Thyroid gland (tissue), 4 donors: ENCODE measurements at places on chromosomes 12 and 14. TPM values are rescaled to one million over a fixed set of nuclear protein-coding genes. Genes with fewer than 3 reads are reported as not detected.

The SLC10A1 gene
- not detected for total RNA-seq

The INHBC gene
- total RNA-seq = 0.33 TPM

The NPFF gene
- not detected for total RNA-seq

The PRB2 gene
- total RNA-seq = not detected

The TSFM gene
- total RNA-seq = 28.4 TPM

DNA sequence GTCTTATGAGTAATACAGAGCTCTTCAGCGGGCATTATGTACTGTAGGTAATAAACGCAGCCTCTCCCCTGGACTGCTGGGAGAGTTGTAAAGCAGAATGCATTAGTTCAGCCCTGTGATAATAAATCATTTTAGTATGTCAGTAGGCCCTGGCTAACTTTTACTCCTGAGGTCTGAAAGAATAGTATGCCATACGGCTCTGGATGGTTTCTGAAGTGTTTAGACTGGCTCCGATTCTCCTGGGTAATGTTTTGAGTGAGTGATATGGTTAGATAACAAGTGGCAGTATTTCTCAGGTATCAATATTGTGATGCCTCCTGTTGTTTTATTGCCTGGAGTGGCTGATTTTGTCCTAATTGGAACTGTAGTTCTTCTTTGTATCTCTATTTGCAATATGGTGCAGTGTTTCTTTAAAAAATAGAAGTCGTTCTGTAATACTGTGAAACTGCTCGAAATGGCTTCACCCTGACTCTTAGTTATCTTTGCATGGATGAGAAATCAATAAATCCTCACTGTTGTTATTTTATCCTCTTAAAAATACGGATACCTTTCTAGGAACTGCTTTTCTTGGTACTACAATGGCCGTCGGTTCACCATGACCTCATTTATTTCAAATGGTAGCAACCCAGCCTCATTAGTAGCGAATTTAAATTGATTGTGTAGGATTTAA, 100.2 kb downstream of the PDZRN4 start:
- no peak overlapping the region for H3K27ac ChIP-seq
- no peaks in the 10 kb centered on the region for H3K36me3 ChIP-seq
- H3K4me3 ChIP-seq = no peak overlapping the region
- H3K4me1 ChIP-seq = no peaks in the 10 kb centered on the region

DNA sequence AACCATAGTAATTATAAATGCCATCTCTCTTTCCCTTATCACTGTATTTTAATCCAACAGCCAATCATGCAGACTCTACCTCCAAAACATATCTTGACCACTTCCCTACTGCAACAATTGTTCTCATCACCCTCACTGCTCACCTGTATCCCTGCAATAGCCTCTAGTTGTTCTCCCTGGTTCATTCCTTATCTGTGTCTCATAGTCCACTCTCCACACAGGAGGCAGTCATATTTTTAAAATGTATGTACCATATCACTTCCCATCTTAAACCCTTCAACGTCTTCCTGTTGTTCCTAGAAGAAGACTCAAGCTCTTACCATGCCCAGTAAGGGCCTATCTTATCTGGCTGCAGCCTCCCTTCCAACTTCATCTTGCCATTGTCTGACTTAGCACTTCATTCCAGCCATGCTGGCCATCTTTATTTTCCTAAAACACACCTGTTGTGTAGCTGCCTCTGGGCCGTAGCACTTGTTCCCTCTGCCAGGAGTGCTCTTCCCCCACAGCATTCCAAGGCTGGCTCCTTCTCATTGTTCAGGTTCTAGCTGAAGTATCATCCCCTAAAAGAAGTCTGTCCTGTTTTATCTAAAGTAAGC, 27.8 kb upstream of the BHLHE41 start:
- H3K27me3 ChIP-seq = no peaks in the 10 kb centered on the region
- H3K4me3 ChIP-seq = no peak overlapping the region
- DNase-seq = no peak
- H3K4me1 ChIP-seq = peaks cover 19% of the 10 kb centered on the region
- no peak overlapping the region for H3K27ac ChIP-seq

DNA sequence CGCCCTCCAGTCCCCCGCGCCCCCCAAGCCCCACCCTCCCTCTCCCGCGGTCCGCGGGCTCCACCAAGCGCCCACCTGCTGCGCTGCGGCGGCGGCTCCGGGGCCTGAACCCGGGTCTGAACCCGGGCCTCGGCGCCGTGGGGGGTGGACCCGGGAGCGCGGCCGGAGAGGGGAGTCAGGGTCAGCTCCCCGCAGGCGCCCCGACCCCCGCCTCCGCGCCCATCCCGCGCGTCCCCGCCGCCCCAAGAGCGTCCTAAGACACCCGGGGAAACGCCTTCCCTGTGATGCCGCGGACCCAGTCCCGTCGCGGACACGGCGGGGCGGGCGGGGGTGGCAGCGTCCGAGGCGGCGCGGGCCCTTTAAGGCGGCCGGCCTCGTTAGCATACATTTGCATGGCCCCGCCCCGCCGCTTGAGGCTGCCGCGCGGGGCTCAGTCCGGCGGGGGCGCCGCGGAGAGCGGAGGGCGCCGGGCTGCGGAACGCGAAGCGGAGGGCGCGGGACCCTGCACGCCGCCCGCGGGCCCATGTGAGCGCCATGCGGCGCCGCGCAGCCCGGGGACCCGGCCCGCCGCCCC, at the start of gene MMP17:
TSS of gene MMP17 (plus strand) at position 433 of the 574 bp plus-strand sequence. CDS start at position 535, 102 bp downstream.
- H3K27me3 ChIP-seq = peaks cover 10% of the 10 kb centered on the region
- no peaks in the 10 kb centered on the region for H3K36me3 ChIP-seq
- no peak within 1 kb of the TSS for H3K4me3 ChIP-seq
- H3K4me1 ChIP-seq = peaks cover 19% of the 10 kb centered on the region
- no peak within 1 kb of the TSS for H3K27ac ChIP-seq

- no peaks in the 10 kb centered on the region for H3K36me3 ChIP-seq
- peaks cover 18% of the 10 kb centered on the region for H3K4me1 ChIP-seq
- H3K4me3 ChIP-seq = no peak overlapping the region
- H3K27me3 ChIP-seq = no peaks in the 10 kb centered on the region
- peak; percentile 91 for DNase-seq
Observed at GRCh38 chr14:70754991-70755390, 54.3 kb downstream of the MAP3K9 start.

- H3K4me1 ChIP-seq = peaks cover 21% of the 10 kb centered on the region
- H3K27ac ChIP-seq = no peak overlapping the region
- H3K36me3 ChIP-seq = no peaks in the 10 kb centered on the region
- no peak overlapping the region for H3K4me3 ChIP-seq
- H3K27me3 ChIP-seq = no peaks in the 10 kb centered on the region
- no peak for DNase-seq
Observed at GRCh38 chr14:68395604-68396003, 397.3 kb downstream of the ZFP36L1 start.

DNA sequence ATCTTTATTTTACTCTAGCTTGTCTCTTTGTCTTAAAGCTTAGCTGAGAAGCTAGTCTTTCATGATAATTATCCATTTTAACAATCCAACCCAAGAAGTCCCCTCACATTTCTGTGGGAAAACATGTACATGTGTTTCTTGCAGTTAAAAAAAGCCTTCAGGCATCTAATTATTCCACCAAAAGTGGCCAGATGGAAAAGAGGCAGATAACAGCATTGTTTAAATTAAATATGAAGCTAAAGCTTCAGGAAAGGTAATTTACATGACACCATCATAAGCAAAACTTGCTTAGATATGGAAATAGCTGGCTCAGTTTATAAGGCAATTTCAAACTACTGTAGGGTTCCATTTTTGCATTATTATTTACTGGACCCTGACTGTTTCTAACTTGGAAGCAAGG, 175.4 kb downstream of the UNC79 start:
- no peak for DNase-seq
- no peak overlapping the region for H3K4me3 ChIP-seq
- no peak overlapping the region for H3K27ac ChIP-seq
- H3K27me3 ChIP-seq = no peaks in the 10 kb centered on the region
- no peaks in the 10 kb centered on the region for H3K36me3 ChIP-seq

DNA sequence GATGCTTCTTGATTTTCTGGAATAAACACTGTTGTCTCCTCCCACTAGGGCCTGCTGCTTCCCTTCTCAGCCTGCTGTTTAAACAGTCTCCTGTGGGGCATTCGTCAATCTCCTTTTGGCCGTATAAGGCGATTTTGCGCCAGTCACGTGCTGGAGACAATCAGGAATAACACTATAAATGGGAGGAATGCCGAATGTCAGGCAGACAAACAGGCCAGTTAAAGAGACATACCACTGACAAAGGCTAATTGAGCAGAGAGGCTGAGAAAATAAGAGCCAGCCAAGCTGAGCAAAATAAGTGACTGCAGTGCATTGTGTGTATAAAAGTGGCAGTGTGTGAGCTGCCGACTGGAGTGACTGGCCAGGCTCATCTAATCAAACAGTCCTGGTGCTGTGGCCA, 23.3 kb downstream of the DMAC2L start:
- H3K27ac ChIP-seq = peak overlapping the region; percentile 77
- no peaks in the 10 kb centered on the region for H3K27me3 ChIP-seq
- peak; percentile 92 for DNase-seq

DNA sequence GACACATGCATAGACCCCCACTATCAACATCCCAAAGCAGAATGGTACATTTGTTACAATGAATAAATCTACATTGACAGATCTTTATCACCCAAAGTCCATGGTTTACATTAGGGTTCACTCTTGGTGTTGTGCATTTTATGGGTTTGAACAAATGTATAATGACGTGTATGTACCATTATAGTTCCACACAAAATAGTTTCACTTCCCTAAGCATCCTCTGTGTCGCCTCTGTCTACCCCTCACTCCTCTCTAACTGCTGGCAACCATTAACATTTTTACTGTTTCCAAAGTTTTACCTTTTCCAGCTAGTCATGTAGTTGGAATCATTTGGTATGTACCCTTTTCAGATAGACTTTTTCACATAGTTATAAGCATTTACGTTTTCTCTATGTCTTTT, 69.5 kb upstream of the LMO3 start:
- no peaks in the 10 kb centered on the region for H3K4me1 ChIP-seq
- no peaks in the 10 kb centered on the region for H3K27me3 ChIP-seq
- no peak overlapping the region for H3K27ac ChIP-seq
- H3K4me3 ChIP-seq = no peak overlapping the region

- no peaks in the 10 kb centered on the region for H3K36me3 ChIP-seq
- H3K4me3 ChIP-seq = no peak overlapping the region
- H3K27ac ChIP-seq = peak overlapping the region; percentile 81
Observed at GRCh38 chr12:111409780-111410430, 4.2 kb downstream of the SH2B3 start.

- H3K36me3 ChIP-seq = no peaks in the 10 kb centered on the region
- no peak overlapping the region for H3K4me3 ChIP-seq
- H3K27ac ChIP-seq = no peak overlapping the region
- DNase-seq = no peak
- no peaks in the 10 kb centered on the region for H3K27me3 ChIP-seq
Observed at GRCh38 chr14:65210118-65210821, 108.0 kb upstream of the MAX start.

- H3K27ac ChIP-seq = no peak overlapping the region
- DNase-seq = no peak
- no peak overlapping the region for H3K4me3 ChIP-seq
Observed at GRCh38 chr12:117742721-117743120, 226.1 kb downstream of the KSR2 start.

DNA sequence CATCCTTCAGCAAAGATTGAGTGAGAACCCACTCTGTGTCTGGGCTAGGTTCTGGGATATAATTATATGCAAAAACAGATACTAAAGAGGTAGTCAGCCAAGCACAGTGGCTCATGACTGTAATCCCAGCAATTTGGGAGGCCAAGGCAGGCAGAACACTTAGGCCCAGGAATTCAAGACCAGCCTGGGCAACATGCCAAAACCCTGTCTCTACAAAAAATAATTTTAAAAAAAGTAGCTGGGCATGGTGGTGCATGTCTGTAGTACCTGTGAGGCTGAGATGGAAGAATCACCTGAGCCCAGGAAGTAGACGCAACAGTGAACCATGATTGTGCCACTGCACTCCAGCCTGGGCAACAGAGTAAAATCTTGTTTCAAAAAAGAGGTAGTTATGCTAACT, 237.5 kb upstream of the HMGA2 start:
- no peaks in the 10 kb centered on the region for H3K36me3 ChIP-seq
- peak; percentile 51 for DNase-seq
- H3K27me3 ChIP-seq = no peaks in the 10 kb centered on the region
- no peak overlapping the region for H3K4me3 ChIP-seq

- no peak overlapping the region for H3K4me3 ChIP-seq
- no peaks in the 10 kb centered on the region for H3K27me3 ChIP-seq
- no peak for DNase-seq
- peaks cover 8% of the 10 kb centered on the region for H3K4me1 ChIP-seq
- H3K27ac ChIP-seq = no peak overlapping the region
- H3K36me3 ChIP-seq = no peaks in the 10 kb centered on the region
Observed at GRCh38 chr12:106130474-106131113, 8.2 kb downstream of the NUAK1 start.

GRCh38 chr12:14256555-14257169, 108.8 kb upstream of the ATF7IP start:
- H3K4me1 ChIP-seq = peaks cover 20% of the 10 kb centered on the region
- H3K27me3 ChIP-seq = no peaks in the 10 kb centered on the region
- no peak overlapping the region for H3K4me3 ChIP-seq
- H3K27ac ChIP-seq = peak overlapping the region; percentile 92

GRCh38 chr12:109709401-109709991, 4.1 kb upstream of the FAM222A start:
- H3K4me3 ChIP-seq = no peak overlapping the region
- no peaks in the 10 kb centered on the region for H3K27me3 ChIP-seq
- H3K27ac ChIP-seq = no peak overlapping the region
- DNase-seq = no peak
- no peaks in the 10 kb centered on the region for H3K36me3 ChIP-seq

GRCh38 chr12:40833818-40834217, 141.6 kb downstream of the CNTN1 start:
- no peaks in the 10 kb centered on the region for H3K27me3 ChIP-seq
- no peak overlapping the region for H3K4me3 ChIP-seq
- no peak overlapping the region for H3K27ac ChIP-seq
- no peak for DNase-seq
- H3K36me3 ChIP-seq = no peaks in the 10 kb centered on the region

DNA sequence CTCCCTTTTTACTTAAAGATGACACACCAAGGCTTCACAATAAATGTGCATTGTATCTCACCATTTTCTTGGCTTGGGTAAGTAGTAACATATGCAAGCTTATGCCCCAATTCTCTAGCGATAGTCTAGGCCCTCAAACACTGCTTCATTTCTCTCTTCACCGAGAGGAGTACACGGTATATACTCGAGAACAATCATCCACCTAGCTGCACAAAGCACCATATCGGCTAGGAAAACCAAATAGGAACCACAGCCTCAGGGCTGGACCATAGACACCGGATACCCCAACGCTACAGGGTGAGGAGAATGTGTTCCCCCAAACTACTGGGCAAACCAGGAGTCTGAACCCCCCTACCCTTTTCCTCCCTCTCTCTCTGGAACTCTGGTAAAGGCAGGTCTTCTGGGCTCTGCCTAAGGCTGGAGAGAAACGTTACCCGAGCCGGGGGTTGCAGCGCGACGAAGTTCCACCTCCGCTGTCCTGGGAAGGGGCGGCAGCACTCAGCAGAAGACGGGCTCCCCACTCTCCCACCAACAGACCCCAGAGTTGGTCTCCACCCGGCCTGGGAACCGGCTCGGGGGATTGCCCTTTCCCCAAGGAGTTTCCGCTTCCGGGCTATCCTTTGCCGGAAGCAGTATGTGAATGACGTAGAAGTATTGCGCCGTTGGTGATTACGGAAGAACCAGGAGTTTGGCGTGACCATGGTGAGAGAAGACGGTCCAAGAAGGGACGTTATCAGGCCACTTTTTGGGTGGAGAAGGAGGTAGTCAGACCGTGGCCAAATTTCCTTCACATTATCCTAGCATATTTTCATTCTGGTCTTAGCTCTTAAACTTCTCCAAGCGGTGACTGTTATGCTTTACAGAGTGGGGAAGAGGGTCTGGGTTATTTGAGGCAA, at the start of the genes AREL1 and FCF1:
TSS of gene AREL1 (minus strand) at position 582 of the 896 bp plus-strand sequence. CDS start 27,465 bp downstream, outside the sequence.
TSS of gene FCF1 (plus strand) at position 646 of the 896 bp plus-strand sequence. CDS start at position 700, 54 bp downstream.
- H3K4me1 ChIP-seq = peaks cover 37% of the 10 kb centered on the region
- peak; percentile 74 for DNase-seq
- H3K4me3 ChIP-seq = peak within 1 kb of the TSS; percentile 69
- H3K27me3 ChIP-seq = no peaks in the 10 kb centered on the region
- H3K36me3 ChIP-seq = peaks cover 15% of the 10 kb centered on the region
